ENCODE measurements at places on chromosomes 2 and 18. TPM values are rescaled to one million over a fixed set of nuclear protein-coding genes. Genes with fewer than 3 reads are reported as not detected.

GRCh38 chr18:9488538-9488937 lies 13.2 kb downstream of the RALBP1 start:
- H3K27me3 ChIP-seq = no peaks in the 10 kb centered on the region
- DNase-seq = no peak
- no peak overlapping the region for H3K4me3 ChIP-seq
- H3K4me1 ChIP-seq = no peaks in the 10 kb centered on the region
- H3K36me3 ChIP-seq = no peaks in the 10 kb centered on the region
- no peak overlapping the region for H3K27ac ChIP-seq

GRCh38 chr2:98749066-98749450 lies 18.1 kb upstream of the MGAT4A start:
- H3K4me1 ChIP-seq = no peaks in the 10 kb centered on the region
- no peaks in the 10 kb centered on the region for H3K36me3 ChIP-seq
- DNase-seq = no peak
- no peak overlapping the region for H3K27ac ChIP-seq

RAB27B gene
- total RNA-seq = 1.4 TPM

SNTG2 gene
- 2.8 TPM for total RNA-seq

DNA sequence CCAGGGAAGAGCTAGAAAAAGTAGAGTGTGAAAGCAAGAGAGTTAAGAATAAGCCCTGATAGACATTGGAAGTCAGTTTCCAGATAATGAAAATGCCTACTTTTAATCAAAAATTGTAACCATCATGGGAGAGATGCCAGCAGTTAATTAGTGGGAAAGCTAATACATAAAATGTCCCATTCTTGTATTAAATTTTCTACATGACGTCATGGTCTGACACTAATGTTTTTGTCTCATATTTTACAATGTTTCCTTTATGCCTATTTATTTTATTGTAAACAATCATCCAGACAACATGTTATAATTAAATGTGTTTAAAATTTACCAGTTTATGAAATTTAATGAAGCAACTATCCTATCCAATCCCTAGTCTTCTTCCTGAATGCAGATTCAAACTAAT lies 26.3 kb upstream of the CCDC178 start:
- no peak overlapping the region for H3K4me3 ChIP-seq
- H3K4me1 ChIP-seq = no peaks in the 10 kb centered on the region
- DNase-seq = no peak
- no peaks in the 10 kb centered on the region for H3K36me3 ChIP-seq
- no peaks in the 10 kb centered on the region for H3K27me3 ChIP-seq

- no peak overlapping the region for H3K27ac ChIP-seq
- no peaks in the 10 kb centered on the region for H3K36me3 ChIP-seq
- H3K27me3 ChIP-seq = no peaks in the 10 kb centered on the region
- no peaks in the 10 kb centered on the region for H3K4me1 ChIP-seq
Observed at GRCh38 chr2:218033208-218033589, 30.4 kb upstream of the TNS1 start.

DNA sequence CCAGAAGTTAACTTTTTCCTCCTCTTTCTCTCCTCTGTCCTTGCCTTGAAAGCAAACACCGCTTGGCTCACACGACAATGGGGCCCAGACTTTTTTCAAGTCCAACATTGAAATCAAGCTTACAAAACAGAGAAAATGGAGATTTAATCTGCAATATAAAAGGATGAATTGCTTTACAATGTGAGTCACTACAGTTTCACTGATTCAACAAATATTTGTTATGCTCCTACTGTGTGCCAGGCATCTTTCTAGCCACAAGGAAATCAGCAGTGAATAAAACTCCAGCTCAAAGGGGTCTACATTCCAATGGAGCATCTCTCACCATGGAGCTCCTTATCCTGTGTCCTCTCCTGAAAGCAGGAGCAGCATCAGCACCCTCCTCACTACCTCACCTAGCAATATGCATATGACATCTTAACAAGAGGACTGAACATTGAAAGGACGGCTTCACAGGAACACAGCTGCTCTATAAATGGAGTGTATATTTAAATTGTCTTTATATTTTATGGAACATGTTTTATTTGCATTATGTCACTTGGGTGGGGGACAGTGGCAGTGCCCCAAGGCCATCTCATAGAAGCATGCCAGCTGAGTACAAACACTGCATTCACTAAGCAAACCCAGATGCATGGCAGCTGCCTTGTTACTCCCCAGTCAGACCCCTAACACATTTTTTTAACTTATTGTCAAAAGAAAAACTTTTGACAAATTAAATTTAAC lies 39.5 kb downstream of the PKDCC start:
- peaks cover 25% of the 10 kb centered on the region for H3K4me1 ChIP-seq
- H3K4me3 ChIP-seq = no peak overlapping the region
- no peaks in the 10 kb centered on the region for H3K36me3 ChIP-seq
- no peak for DNase-seq
- no peak overlapping the region for H3K27ac ChIP-seq

GNAL gene
- total RNA-seq = 15.7 TPM

VWA3B gene
- 0.55 TPM for total RNA-seq

VIL1 gene
- total RNA-seq = not detected

PROKR1 gene
- 0.28 TPM for total RNA-seq

- H3K27ac ChIP-seq = no peak overlapping the region
- H3K4me3 ChIP-seq = no peak overlapping the region
- no peak for DNase-seq
- H3K27me3 ChIP-seq = no peaks in the 10 kb centered on the region
- no peaks in the 10 kb centered on the region for H3K4me1 ChIP-seq
- H3K36me3 ChIP-seq = peaks cover 74% of the 10 kb centered on the region
Observed at GRCh38 chr2:215361876-215362561, 50.2 kb downstream of the ATIC start.

DNA sequence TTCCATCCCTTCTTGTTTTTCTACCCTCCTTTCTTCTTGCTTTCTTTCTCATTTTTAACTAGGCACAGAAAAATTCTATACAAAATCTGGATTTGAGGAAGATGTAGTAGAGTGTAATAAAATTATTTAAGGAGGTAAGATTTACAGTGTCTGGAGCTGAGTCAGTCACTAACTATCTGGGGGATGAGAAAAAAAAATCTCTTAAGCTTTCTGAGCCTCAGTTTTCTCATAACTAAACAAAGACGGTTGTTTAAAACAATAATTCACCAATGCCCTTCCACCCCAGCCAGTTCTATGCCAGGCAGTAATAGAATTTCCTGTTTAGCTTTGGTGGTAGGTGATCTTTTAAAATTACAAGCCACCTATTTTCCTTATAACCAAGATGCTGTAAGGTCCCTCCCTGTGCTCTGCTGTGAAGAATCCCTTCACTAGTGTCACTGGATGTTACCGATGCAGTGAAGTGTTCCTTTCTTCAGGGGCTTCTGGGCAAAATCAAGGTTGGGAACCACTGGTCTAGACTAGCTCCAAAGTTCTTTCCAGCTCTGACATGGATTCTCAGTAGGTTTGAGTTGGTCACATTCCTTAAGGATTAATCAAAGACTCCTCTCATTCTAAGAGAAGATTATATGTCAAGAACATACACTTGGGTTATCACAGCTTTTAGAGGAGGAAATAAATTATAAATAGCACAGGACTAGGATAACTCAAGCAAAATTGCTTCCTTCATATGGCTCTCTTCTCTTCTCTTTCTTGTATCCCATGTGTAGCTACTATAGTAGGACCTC lies 289.0 kb downstream of the CDH2 start:
- no peaks in the 10 kb centered on the region for H3K4me1 ChIP-seq
- H3K4me3 ChIP-seq = no peak overlapping the region
- no peaks in the 10 kb centered on the region for H3K27me3 ChIP-seq
- no peaks in the 10 kb centered on the region for H3K36me3 ChIP-seq
- DNase-seq = no peak
- H3K27ac ChIP-seq = no peak overlapping the region

- DNase-seq = no peak
- H3K27ac ChIP-seq = no peak overlapping the region
- no peaks in the 10 kb centered on the region for H3K36me3 ChIP-seq
- H3K4me1 ChIP-seq = no peaks in the 10 kb centered on the region
- H3K4me3 ChIP-seq = no peak overlapping the region
Observed at GRCh38 chr2:165757906-165758675, 36.0 kb downstream of the GALNT3 start.

SULT1C4 gene
- 7.2 TPM for total RNA-seq

ZNF804A gene
- 0.33 TPM for total RNA-seq

Measured in sigmoid colon (tissue), 7 donors.